ENCODE measurements at places on chromosomes 3 and 15. TPM values are rescaled to one million over a fixed set of nuclear protein-coding genes. Genes with fewer than 3 reads are reported as not detected.

Gene GRAMD1C
- total RNA-seq: 2.3 TPM

Gene DPPA4
- 1.8 TPM for total RNA-seq

- H3K4me1 ChIP-seq: no peaks in the 10 kb centered on the region
- peaks cover 68% of the 10 kb centered on the region for H3K36me3 ChIP-seq
- no peak for DNase-seq
- no peak overlapping the region for H3K27ac ChIP-seq
Measured at GRCh38 chr3:131007256-131007655, 19.4 kb downstream of the ASTE1 start.

- H3K27me3 ChIP-seq: peaks cover 8% of the 10 kb centered on the region
- H3K4me1 ChIP-seq: peaks cover 50% of the 10 kb centered on the region
- no peak for DNase-seq
- no peak overlapping the region for H3K4me3 ChIP-seq
Measured at GRCh38 chr3:46467562-46467961, 2.9 kb upstream of the LTF start.

Gene ROBO2
- total RNA-seq: not detected

Gene HYAL1
- 5.3 TPM for total RNA-seq

DNA sequence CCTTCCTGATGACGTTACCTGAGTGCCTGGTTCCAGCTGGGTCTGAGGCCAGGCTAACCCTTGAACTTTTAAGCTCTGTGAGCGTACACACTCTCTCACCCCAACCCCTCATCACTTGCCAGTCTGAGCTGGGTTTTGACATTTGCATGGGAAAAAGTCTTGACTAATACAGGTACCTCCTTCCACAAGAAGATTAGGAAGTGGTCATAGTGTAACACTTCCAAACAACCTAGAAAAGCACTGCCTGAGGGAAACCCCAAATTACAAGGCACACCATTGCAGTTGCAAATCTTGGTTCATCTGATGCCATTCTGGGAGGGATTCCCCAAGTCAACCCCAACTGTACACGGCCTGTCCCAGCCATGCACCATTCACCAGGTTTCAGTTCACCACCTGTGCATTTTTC lies 499.8 kb downstream of the FOXP1 start:
- no peak overlapping the region for H3K4me3 ChIP-seq
- no peaks in the 10 kb centered on the region for H3K36me3 ChIP-seq
- peaks cover 26% of the 10 kb centered on the region for H3K4me1 ChIP-seq
- H3K27me3 ChIP-seq: no peaks in the 10 kb centered on the region
- H3K27ac ChIP-seq: no peak overlapping the region

DNA sequence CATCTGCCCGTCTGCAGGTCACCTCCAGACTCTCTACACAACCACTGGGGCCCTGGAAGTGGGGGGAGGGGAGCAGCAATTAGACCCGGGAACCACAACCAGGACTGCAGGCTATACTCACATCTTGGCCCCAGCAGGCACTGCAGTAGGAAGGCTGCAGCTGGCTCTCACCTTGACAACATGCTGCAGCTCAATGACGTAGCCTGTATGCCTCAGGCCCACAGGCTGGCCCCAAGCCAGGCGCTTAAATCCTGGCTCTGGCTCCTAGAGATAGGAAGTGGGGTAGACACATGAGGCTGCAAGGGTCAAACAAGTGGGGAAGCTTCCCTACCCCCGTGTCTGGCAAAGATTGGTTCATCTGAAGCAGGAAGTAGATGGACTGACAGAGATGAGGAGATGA lies 4.6 kb upstream of the QRICH1 start:
- no peak overlapping the region for H3K27ac ChIP-seq
- no peaks in the 10 kb centered on the region for H3K27me3 ChIP-seq
- no peak for DNase-seq
- no peak overlapping the region for H3K4me3 ChIP-seq
- peaks cover 12% of the 10 kb centered on the region for H3K4me1 ChIP-seq
- peaks cover 54% of the 10 kb centered on the region for H3K36me3 ChIP-seq

Gene SYNM
- 235 TPM for total RNA-seq

Gene TLR9
- not detected for total RNA-seq

- H3K27me3 ChIP-seq: no peaks in the 10 kb centered on the region
- H3K36me3 ChIP-seq: no peaks in the 10 kb centered on the region
- peak; percentile 46 for DNase-seq
- H3K4me3 ChIP-seq: no peak overlapping the region
Measured at GRCh38 chr15:74489518-74490338, 28.8 kb upstream of the UBL7 start.

GRCh38 chr15:32904448-32904847 lies 186.6 kb downstream of the GREM1 start:
- H3K27me3 ChIP-seq: no peaks in the 10 kb centered on the region
- H3K4me1 ChIP-seq: peaks cover 7% of the 10 kb centered on the region
- DNase-seq: no peak

Gene IL17RE
- 60.1 TPM for total RNA-seq
